Gastroesophageal sphincter (tissue), 4 donors: ENCODE measurements at places on chromosomes 5 and 9. TPM values are rescaled to one million over a fixed set of nuclear protein-coding genes. Genes with fewer than 3 reads are reported as not detected.

The HEMGN gene
- not detected for total RNA-seq

The INSL6 gene
- not detected for total RNA-seq

The WDR31 gene
- 1.2 TPM for total RNA-seq

- ATAC-seq: no peak
These were observed 181.7 kb downstream of the MAST4 start for GRCh38 chr5:66777868-66778267.

DNA sequence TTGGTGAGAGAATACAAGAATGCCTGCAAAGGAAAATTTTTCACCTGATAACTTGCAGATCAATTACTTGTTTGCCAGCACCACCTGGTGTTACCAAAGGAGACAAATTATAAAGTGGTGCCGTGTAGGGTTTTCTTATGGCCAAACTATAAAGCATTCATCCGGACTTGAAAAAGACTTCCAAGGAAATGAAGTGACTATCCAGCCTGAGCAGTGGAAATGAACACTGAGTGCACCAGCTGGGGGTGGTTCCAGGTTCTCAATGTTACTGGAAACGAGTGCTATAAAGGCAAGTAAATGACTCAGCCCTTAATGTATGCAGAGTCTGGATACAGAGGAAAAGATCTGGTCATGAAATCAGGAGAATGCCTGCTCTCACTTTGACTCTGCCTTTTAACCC lies 113.1 kb downstream of the DNAH5 start:
- no peak for ATAC-seq

The FOXD4L5 gene
- not detected for total RNA-seq
